Stimulated activated CD4-positive, alpha-beta T cell treated with anti-CD3 and anti-CD28 coated beads, Interleukin-2, amount 100 ng/mL, for 48 hours (primary cell): ENCODE measurements at places on chromosomes 7 and 10.

DNA sequence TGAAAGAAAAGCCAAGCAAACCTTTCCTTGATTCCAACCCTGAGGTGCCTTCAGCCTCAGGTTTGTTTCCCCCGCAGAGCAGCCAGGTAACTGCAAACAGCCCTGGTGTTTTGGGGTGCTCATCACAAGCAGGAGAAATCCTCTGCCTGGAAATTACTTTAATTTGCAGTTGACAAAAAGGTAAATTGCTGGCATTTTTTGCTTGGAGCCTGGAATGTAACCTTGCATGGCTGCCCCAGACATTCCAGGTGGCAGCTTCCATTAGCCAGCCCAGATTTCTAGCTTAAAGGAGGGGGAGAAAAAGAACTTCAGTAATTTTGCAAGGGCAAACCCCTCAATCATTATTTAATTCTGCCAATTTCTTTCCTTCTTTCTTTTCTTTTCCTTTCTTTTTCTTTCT, 194.4 kb downstream of the MYOF start:
- DNase-seq: no peak

DNA sequence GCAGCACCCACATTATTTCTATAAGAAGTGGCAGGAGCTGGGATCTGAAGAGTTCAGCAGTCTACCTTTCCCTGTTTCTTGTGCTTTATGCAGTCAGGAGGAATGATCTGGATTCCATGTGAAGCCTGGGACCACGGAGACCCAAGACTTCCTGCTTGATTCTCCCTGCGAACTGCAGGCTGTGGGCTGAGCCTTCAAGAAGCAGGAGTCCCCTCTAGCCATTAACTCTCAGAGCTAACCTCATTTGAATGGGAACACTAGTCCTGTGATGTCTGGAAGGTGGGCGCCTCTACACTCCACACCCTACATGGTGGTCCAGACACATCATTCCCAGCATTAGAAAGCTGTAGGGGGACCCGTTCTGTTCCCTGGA, 874 bp upstream of the RBP3 start:
- DNase-seq: no peak

GRCh38 chr10:52284416-52285013, 29.6 kb upstream of the DKK1 start:
- no peak for DNase-seq

DNA sequence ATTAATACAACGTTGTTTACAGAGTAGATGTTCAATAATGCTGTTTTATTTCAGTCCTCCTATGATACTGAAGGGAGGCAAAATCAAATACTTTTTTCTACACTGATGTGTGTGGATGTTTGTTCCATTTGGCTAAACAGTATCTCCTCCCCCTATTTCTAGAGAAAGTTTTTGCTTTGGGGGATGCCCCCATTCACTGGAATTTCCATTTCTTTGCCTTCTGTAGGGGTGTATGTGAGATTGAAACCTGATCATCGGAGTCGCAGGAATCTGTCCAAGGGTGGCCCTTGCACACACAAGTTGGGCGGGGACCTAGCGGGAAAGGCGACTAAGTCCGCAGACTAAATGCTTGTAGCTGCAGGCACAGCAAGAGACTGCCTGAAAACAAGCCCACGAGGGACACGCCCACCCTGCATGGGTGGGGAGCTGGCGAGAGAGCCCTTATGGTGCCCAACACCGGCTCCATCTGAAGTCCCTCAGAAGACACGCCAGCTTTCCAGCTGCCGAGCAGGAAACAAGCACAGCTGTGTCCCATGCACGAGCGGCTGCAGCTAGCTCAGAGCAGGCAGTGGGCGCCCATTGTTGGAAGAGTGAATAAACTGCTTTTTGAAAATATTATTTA, 58.0 kb downstream of the ESYT2 start:
- no peak for DNase-seq

DNA sequence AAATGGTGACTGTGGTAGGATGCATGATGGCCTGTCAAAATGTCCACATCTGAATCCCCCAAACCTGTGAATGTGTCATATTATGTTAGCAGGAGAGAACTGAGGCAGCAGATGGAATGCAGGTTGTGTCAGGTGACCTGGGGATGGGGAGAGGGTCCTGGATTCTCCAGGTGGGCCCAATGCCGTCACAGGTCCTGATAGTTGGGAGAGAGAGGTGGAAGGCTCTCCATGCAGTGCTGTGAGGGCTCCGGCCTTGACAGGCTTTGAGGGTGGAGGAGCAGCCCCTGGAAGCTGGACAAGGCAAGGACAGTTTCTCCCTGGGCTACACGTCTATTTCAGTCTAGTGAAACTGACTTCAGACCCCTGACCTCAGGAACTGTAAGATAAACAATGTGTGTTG, 330.9 kb upstream of the ZNF32 start:
- no peak for DNase-seq

DNA sequence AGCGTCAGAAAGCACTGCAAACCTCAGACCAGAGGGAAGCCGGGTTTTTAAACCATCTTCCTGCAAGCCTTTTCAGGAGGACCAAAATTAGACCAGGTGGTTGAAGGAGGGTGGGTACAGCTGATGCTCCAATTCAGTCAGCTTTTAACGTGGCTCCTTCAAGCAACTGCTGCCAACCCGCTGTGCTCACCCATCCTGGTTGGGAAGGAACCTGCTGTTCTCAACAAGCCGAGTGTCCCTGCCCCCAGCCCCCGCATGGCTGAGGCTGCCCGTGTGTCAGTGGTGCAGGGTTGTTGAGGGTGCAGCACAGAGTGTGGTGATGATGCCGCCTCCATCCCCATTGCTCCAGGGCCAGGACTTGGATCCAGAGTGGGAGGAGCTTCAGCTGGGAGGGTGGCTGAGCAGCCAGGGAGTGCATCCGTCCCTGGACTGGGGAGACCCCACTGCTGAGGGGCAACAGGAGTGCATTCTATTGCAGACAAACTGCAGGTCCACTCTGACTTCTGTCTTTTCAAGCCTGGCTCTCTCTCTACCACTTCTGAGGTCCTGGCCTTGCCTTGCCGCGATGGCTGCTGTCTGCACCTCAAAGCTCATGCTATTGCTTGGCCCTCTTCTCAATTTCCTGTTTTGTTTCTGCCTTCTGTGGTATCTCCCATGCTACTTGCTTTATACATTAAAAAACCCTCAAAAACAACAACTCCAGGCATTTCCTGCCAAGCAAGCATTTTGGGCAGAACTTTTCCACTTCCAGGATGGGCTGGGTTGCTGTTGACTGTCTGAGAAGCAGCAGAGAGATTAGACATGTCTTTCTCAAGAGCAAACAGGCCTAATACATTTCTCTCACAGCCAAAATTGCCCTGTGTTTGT, 134.7 kb downstream of the DNAJB6 start:
- DNase-seq: no peak

DNA sequence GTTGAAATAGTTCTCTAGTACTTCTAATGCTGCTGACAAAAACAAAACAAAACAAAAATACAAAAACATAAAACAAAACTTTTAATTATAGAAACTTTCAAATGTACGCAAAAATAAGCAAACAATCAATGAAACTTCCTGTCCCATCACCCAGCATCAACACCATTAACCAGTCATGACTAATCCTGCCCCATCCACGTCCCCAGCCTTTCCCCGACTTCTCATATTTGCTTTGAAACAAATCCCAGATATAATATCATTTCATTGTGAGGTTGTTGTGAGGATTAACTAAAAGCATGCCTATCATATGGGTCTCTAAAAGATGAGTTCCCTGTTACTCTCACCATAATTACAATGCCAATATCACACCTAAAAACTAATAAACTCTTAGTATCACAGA, 55.7 kb downstream of the CSTF2T start:
- no peak for DNase-seq

DNA sequence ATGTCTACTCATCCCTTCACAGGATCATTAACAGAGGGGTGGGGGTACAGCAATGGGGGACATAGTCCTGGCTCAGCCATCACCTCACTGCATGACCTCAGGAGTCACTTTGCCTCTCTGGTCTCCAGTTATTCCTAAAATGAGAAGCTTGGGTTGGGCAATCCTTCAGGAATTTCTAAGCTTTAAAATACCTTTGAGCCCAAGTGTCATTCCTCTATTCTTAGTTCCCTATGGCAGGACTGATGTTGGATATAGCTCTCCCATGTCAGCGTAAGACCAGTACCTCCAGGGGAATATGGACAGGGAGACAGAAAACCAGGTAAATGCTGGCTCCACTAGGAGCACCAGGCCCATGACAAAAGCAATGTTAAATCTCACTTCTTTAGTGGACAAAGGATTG, 34.5 kb downstream of the BLNK start:
- no peak for DNase-seq

- no peak for DNase-seq
Measured at GRCh38 chr10:32376771-32377170, 29.8 kb upstream of the EPC1 start.

GRCh38 chr10:75425291-75426079, 5.9 kb upstream of the LRMDA start:
- no peak for DNase-seq

GRCh38 chr7:130793855-130794618, 60.0 kb upstream of the KLF14 start:
- no peak for DNase-seq

DNA sequence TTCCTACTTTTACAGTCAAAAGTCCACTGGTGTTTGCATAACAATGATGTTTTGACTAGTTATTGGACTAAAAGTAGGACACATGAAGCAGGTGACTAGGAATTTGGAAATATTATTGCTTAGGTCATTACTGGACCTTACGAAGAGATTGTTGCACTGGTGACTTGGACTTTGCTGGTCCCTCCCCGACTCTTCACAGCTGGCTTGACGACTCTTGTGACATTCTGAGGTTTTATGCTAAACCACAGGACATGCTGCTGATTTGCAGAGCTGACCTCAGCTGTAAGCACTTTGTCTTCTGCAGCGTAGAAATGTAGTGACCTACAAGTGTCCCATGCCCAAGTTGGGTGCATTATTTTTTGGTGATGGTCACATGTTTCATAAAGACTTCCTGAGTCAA, 21.9 kb downstream of the PCBD1 start:
- DNase-seq: no peak

DNA sequence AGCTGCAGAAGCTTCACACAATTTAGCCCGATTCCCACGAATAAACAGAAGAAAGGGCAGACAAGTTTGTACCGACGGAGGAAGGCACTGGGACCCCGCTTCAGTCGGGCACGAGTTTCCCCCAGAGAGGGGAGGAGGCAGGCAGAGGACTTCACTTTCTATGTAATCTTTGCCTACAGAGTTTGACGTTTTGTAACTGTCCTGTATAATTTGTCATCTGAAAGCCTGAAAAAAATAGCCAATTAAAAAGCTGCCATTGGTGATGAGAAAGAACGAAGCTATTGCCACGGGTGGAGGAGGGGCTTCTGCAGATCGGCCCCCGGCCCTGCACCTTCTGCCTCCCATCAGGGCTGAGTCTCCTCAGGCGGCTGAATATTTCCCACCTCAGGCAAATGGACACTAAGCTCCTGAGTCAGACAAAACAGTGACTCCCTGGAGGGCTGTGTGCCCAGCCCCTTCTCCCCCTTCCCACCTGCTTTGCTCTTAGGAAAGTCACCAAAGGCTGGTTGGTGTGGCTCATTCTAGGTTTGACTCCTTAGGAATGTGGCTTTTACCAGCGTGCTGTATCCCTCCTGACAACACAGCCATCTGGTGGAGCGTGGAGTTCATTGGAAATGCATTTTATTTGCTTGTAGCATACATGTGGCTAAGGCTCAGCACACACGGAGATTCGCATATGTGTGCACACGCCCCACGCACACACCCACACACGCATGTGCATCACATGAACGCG, 117.4 kb downstream of the VIPR2 start:
- DNase-seq: no peak

- no peak for DNase-seq
Measured at GRCh38 chr10:110859973-110860376, 11.8 kb upstream of the PDCD4 start.

DNA sequence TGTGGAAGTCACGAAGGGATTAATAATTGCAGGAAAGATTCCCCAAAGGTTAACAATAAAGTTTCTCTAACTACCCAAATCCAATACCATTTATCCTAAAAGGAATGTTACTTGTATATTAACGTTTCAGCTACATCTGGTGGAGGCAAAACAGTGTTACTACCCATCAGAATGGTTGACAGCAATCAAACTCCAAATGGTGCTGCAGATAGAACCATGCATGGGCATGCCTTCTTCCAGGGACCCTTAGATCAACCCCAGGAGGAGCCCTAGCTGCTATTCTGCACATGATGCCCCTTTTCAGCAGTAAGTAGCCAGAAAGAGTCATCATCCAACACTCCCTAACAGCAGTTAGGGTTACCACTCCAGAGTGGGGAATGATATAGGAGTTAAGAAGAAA, 336.3 kb downstream of the GRID1 start:
- DNase-seq: no peak

DNA sequence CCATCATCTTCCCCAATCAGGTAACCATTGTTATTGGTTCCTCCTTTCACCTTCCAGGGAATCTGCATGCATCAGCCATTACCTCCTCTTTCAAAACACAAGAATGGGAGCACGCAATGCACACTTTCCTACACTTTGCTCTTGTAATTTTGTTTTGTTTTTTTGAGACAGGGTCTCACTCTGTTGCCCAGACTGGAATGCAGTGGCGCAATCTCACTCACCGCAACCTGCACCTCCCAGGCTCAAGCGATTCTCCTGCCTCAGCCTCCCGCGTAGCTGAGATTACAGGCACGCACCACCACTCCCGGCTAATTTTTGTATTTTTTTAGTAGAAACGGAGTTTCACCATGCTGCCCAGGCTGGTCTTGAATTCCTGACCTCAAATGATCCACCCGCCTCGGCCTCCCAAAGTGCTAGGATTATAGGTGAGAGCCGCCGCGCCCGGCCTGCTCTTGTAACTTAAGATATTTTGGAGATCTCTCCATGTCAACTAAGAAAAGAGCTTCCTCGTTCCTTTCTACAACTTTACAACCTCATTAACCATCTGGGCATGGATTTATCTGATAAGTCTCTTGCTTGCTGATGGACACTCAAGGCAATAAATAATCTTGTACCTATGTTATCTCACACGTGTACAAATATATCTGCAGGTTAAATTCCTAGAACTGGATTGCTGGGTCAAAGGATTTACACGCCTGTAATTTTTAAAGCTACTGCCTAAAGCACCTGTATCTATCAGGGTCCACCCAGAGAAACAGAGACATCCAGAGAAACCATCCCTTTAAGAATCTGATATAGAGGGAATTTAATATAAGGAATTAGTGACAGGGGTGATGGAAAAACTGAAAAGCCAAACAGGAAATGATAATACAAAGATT, 4.2 kb downstream of the CYTH3 start:
- no peak for DNase-seq

GRCh38 chr7:45677311-45677900, 103.2 kb downstream of the ADCY1 start:
- DNase-seq: no peak

- DNase-seq: no peak
Measured at GRCh38 chr10:95542761-95543160, 18.4 kb downstream of the SORBS1 start.

DNA sequence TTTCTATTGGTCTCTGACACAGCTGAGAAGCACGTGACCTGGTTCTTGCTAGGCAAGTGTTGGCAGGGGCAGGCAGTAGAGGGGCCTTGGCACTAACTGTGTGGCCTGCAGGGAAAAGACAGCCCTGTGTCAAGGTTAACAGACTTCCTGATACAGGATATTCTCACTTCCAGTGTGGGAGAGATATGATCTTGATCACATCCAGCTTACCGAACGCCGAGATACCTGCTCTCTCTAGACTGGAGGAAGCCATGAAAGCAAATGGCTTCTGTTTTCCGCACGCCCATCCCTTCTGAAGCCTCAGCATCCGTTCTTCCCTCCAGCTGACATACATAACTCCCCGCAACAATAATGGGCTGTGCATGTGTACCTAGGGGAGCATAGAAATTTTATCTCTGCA, 79.4 kb downstream of the VSTM4 start:
- DNase-seq: no peak
